Posterior cingulate gyrus (tissue), 11 donors: ENCODE measurements at places on chromosomes 1 and 21.

- DNase-seq, result no peak
These were observed 10.8 kb downstream of the IL24 start for GRCh38 chr1:206908038-206908437.

- peak; percentile 45 for DNase-seq
These were observed 11.6 kb downstream of the SCNN1D start for GRCh38 chr1:1291548-1292441.

DNA sequence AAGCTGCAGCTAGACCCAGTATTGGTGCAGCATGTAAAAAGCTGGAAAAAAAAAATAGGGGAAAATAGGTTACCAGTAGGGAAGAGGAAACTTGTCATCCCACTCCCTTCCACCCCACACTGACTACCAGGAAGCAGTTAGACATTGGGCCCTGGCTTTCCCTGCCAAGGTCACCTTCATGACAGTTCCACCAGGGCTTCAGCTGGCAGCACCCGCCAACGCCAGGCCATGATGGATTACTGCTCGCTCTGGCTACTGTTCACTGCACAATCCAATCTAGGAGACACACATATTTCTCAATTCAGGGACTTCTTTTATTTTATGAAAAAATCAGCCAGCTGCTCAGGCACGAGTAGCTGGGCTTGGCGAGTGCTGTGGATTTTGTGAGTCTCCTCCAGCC is 127.7 kb downstream of the DMRTA2 start:
- DNase-seq, result no peak

DNA sequence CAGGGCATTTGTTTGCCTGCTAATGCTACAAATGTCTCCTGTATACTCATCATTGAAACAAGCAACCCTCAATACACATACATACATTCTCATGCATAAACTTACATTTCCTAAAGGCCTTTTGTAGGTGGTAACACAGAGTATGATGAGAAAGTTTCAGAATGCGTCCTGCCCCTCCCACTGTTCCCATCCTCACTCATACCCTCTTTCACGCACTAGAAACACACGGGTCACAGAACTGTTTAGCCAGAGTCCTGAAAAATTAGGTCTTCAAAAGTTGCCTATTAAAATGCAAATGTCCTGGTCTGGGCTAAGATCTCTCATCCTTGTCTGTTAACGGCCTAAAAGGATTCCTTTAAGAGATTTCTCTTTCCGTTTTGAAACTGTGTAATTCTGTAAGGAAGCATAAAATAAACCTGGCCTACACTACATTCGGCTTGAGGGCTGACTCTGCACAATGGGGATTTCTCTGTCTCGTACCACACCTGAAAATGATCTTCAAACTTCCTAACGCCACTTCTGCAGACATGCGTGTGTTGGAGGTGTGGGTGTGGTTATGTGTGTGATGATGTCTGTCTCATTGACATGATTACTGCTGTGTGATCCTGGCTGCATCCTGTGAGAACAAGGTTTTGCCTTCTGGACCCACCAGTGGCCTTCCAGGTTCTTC is 5.3 kb upstream of the FCER1A start:
- DNase-seq, result no peak

DNA sequence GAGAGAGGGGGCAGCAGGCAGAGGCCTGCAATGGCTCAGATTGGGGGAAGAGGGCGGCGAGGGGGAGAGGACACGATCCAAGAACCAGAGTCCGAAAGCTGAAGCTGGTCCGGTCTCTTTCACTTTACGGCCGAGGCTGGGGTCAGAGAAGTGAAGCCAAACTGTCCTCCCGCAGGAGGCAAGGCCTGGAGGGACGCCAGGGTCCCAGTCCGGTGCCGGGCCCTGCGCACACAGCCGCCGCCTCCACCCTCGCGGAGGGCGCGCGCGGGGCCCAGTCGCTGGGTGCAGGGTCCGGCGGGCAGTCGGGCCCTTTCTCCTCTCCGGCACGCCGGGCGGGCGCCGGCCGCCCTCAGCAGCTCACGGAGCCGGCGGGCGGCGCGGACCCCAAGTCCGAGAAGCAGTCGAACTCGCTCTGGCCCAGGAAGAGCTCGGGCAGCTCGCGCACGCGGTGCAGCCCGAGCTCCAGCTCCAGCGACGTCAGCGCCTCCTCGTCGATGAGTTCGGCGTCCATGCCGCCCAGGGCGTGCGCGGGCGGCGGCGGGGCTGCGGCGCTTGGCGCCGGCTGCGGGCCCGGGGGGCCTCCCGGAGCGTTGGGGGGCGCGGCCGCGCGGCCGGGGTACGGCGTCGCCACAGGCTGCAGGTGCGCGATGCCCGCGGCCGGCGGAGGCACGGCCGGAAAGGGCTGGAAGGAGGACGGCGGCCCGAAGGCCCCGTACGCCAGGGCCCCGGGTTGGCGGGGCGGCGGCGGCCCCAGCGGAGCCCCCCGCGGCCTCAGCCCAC is 749 bp downstream of the CITED4 start:
- DNase-seq, result no peak

GRCh38 chr1:229585338-229585737 is 26.8 kb upstream of the ABCB10 start:
- DNase-seq, result no peak

DNA sequence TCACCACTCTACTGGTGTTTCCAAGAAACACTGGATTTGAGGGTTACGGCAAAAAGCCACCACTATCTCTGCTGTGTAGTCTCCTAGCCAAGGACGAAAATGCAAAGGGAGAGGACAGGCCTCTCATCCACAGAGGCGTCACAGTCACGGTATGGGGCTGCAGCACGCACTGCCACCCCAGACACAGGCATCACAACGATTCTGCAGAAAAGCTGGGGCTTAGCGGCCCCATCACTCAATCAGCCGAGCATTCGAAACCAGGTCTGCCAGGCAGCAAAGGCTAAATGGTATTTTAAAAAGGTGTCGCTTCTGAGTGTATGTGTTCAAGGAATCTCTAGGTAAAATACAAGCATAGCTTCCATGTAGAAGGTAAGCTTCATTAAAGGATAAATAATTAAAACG is 1.4 kb downstream of the RIPK4 start:
- DNase-seq, result no peak

DNA sequence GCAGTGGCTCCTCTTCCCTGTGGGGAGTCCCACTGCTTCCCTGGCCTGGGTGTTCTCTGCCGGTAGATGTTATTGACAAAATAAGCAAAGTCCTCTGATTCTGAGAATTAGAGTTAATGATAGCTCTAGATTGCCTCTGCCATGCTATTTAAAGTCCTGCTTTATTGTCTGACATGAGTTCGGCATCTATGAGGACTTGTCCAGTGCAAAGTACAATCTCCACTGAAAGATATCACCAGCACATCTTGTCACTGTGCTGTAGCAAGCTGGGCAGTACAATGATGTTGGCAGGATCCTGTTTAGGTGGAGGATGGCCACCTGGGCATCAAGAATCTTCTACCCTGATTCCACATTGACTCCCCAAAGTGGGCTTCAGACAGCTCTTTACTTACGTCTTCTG is 54.0 kb upstream of the ATP5PO start:
- DNase-seq, result no peak

GRCh38 chr1:223378754-223379153 is 14.5 kb upstream of the CCDC185 start:
- no peak for DNase-seq

DNA sequence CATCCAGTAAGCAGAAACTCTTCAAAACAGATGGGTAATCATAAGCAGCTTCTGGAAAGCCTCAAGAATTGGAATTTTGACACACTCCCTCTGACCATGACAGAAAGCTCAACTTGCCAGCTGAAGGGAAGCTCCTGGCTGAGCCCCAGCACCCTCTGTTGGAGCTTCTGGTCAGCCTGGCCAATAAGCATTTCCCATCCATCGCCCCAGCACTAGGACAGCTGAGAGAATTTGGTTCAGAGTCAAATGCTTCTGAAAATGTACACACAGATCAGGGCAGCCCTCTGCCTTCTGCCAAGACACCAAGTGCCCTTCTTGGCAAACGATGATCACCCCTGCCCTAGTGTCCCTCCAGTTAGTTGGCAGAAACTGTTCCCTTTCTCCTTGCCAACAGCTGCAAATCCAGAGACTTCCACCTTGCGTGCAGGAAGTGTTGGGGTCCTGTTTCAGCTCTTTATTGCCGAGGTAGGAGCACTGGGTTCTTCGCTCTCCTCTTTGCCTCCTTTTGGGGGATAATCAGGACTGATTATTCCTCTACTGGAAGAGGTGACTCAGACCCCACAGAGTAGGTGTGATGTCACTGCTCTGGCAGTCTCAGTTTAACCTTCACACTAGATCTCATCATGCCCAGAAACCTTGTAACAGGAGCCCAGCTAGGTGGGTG is 11.9 kb downstream of the PIGV start:
- no peak for DNase-seq
